ENCODE measurements at places on chromosomes 3 and 15.

GRCh38 chr3:142028243-142028777, 121.0 kb downstream of the TFDP2 start:
- no peak for DNase-seq

GRCh38 chr3:42270561-42270960, 4.6 kb upstream of the CCK start:
- no peak for DNase-seq

DNA sequence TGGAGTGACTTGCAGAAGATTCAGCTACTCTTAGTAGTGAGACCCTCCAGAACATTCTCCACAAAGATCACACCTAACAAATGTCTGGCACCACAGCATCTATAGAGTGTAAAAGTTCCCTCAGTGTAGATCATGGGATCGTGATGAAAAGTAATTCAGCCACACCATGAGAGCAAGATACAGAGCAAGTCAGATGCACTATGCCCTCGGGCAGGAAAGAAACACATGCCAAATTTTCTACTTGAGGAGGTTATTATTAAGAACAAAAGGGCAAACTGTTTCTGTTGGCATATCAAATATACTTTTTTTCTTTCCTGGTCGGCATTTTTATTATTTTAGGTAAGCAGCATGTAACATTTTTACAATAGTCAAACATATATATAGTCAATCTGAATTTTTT, 44.8 kb upstream of the SNTN start:
- no peak for DNase-seq

GRCh38 chr3:62323241-62323640, 50.1 kb downstream of the FEZF2 start:
- no peak for DNase-seq

GRCh38 chr3:17075907-17076306, 191.2 kb downstream of the PLCL2 start:
- DNase-seq, result no peak

GRCh38 chr15:92075764-92076163, 222.3 kb downstream of the SLCO3A1 start:
- DNase-seq, result no peak

GRCh38 chr15:28923726-28924280, 38.0 kb downstream of the APBA2 start:
- DNase-seq, result no peak

GRCh38 chr15:94098921-94099573, 132.3 kb upstream of the MCTP2 start:
- DNase-seq, result no peak

GRCh38 chr3:195762249-195762585, 41.4 kb downstream of the MUC20 start:
- DNase-seq, result no peak

DNA sequence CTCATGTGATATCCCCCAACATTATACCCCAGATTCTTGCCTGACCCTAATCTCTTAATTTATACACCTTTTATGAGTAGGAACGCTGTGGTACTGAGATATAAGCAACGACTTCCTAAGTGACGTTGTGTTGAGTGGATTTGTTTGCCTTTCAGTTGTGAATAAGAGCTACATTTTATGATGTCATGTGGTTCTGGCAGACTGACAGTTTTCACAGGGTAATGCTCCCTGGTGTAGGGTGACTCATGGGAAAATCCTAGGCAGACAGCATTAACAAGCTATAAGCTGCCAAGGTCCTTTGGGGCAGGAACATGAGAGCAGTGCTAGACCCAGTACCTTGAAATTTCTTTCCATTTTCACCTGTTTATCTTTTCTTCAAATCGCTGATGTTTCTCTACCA, 11.2 kb downstream of the C3orf52 start:
- no peak for DNase-seq

GRCh38 chr15:55917881-55918296, 75.5 kb downstream of the NEDD4 start:
- DNase-seq, result no peak

DNA sequence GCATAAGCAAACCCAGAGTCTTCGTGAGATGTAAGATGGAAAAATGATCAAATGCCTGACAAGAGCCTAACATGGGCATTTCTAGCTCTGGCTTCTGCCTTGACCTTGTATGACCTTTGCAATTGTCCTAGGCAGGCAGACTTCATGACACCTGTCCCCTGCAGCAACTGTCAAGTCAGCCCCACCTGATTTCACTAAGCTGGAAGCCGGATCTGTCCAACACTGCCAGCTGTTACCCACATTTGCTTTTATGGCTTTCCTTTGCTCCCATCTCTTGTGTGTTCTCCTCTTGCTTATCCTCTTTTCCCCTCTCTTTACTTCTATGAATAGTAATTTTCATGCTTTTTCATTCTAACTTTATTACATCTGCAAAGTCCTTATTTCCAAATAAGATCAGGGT, 48.5 kb upstream of the TNIK start:
- DNase-seq, result no peak

GRCh38 chr3:134601539-134602439, 49.0 kb downstream of the KY start:
- no peak for DNase-seq

GRCh38 chr15:91411586-91411985, 311.5 kb downstream of the SV2B start:
- no peak for DNase-seq

GRCh38 chr15:31306426-31307269, 20.0 kb upstream of the KLF13 start:
- no peak for DNase-seq

DNA sequence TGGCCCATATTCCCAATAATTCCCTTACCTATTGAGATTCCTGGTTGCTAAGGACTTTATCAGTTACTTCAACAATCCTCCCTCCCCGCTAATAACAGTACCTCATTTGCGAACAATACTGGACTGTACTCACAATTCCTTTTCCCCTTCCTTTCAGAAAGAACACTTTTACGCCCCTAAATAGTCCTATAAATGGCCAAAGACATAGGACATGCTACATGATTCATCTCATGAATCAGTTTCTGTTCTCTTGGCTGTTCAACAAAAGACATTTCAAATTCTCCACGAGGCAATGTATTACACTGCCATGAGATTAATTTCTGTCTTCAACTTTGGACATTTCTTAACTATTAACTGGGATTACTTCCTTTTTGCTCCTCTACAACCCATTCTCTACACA, 264.4 kb downstream of the TIGIT start:
- DNase-seq, result no peak

- DNase-seq, result peak; percentile 4
These were observed 15.4 kb upstream of the GMNC start for GRCh38 chr3:190877925-190878324.

GRCh38 chr15:26261413-26261812, 398.3 kb upstream of the ATP10A start:
- DNase-seq, result no peak

GRCh38 chr3:9689757-9690156, 13.9 kb upstream of the CPNE9 start:
- DNase-seq, result no peak

DNA sequence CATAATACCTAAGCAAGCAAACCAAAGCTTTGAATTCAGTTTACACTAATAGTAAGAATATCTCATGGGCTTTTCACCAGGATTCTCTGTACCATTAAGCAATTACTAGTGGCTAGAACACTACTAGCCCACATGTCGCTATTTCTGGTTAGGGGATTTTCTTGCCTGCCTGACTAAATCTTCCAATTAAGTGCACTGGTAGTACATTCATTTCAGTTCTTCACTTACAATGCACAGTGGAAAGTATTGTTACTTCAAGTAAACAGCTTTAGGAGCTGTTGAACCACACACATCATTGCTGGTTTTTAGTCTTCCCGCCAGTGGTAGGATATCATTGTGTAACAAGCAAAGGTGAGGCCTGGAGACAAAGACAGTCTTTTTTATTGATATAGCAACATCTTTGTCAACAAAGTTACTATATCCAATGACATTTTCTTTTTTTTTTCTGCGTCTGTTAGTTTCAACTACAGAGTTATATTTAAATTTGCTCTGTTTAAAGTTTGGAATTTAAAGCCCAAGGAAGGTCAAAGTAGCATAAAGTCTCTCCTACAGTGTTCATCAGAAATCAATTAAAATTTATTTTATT, 826.8 kb upstream of the NR2F2 start:
- no peak for DNase-seq

- DNase-seq, result no peak
These were observed 32.2 kb downstream of the SYNM start for GRCh38 chr15:99137111-99137546.

GRCh38 chr3:52248816-52249547, 3.4 kb downstream of the PPM1M start:
- DNase-seq, result no peak

- no peak for DNase-seq
These were observed 23.5 kb upstream of the TBC1D5 start for GRCh38 chr3:17765819-17766472.

DNA sequence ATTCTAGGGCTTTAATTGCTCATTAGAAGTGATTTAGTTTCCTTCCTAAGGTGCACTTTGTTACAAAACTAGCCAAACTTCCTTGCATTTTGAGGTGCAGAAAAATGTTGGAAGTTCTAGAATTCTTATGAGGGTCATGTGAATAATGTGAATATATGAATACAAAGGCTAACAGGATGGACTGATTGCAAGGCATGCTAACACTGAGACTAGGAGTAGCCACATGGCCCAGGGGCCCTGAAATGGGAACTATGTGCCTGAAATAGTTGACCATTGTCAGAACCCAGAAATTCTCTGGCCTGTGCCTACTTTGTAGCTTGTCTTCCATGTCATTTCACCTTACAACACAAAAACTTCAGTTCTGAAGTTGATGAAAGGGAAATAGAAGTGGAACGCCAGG, 10.8 kb downstream of the ASB7 start:
- DNase-seq, result no peak

DNA sequence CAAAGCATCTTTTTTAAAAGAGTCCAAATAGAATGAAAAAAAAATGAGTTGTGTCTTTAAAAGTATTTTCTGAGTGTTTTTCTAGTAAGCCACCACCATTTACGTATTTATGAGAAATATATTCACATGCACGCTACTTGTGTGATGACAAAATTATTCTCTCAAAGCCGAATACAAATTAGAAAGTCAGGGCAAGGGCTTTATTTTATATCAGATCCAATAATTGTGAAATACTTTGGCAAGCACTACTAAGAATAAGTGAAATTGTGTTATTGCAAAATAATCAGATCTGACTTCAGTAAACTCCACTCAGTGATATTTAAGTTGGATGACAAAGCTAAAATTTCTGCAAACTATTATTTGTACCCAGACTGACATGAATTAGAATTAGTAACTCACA, 589.3 kb upstream of the KCNMB2 start:
- no peak for DNase-seq

- no peak for DNase-seq
These were observed at the start of gene ERC2 for GRCh38 chr3:56468184-56469106. TSS of gene ERC2 (minus strand) at chr3:56468467.

DNA sequence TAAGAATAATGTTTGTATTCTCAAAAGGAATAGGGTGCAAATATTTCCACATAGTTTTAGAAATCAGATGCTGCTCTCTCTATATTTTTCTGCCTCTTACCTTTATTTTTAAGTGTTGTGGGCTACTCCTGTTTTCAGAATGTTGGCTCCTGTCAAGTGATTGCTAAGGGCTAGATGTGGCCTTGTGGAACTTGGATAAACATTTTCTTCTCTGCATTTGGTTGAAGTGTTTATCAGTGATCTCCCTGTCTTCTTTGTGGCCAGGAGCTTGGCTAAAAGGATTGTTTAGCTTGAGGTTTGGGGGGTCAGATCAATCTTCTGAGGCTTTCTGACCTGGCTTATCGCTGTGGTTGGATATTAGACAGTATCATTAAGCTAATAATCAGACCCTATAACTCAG, 112.6 kb downstream of the TCF12 start:
- no peak for DNase-seq

DNA sequence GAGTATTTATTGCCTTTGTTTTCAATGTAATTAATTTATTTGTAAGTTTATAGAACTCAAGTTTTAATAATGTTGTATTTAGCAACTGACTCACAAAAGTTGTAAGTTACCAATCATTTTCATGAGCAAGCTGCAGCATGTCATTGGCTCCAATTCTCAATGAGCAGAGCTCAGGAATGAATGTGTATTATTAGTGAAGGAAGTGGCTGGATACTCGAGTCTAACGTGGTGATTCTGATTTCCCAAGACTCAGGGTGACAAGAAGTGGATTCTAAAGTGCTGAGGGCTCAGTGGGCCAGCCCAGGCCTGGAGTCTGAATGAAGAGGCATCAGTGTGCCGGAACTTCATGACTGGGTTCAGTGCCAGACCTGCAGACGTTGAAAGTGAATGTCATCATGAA, 39.6 kb downstream of the CLDN11 start:
- no peak for DNase-seq

DNA sequence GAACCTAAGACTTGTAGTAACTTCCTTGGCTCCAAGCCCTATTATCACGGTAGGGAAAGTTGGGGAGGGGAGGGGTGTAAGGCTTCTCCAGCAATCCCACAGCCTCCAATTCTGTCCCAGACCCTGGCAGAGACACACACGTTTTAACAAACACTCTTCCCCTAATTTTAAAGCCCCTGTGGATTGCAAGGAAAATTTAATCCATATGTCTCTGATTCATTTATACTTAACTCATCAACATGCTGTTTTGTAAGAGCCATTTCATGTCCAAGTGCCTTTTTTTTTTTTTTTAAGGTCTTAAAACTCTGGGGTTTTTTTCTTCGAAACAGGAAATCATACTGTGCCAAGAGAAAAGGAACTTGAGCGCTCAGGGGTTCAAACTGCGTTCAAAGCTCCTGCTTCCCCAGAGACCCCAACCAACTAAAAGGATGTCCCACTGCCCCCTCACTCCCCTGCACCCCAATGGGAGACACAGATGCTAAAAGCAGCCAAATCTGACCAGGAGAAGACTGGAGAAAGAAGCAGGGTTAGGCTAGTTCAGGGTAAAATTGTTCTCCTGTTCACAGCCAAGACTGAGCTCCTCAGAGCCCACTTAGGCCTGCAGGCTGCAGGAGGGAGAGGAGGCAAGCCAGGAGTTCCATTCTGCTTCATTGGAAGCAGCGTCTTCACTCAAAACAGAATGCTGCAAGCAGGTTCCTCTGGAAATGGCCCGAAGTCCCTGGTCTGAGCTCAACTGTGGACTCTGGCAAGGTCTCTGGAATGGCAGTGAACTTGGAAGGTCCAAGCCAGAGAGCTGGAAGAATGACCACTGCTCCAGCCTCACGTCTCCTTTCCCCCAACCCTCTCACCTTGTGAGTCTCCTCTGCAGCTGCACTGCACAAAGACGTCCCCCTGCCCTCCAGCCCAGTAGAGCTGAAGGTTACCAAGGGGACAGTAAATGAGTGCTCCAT, 172.5 kb downstream of the NTRK3 start:
- no peak for DNase-seq

DNA sequence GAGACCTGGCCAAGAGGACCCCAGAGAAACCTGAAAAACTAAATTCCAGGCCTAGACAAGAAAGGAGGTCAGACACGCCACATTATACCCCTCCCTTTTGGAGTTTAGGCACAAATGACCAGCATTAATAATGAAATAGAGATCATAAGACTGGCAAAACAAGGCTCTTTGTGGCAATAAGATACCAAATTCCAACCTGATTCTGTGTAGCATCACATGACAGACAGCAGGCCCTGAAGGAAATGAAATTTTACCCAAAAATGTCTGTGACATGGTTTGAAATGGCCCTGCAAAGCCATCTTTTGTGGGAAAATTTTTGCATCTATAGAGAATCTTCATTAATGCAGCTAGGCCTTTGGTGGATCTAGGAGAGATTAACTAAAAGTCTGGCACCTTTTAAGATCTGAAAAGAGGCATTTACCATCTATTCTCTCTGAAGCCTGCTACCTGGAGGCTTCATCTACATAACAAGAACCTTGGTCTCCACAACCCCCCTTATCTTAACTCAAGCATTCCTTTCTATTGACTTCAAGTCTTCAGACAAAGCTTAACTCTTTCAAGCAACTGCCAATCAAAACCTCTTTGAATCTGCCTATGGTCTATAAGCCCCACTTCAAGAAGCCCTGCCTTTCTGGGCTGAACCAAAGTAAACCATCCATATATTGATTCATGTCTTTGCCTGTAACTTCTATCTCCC, 8.0 kb downstream of the FAM174B start:
- DNase-seq, result no peak

All from stimulated activated CD4-positive, alpha-beta T cell treated with anti-CD3 and anti-CD28 coated beads, Interleukin-4, amount 100 ng/mL, for 1 hour (primary cell).